ENCODE measurements at places on chromosomes 1 and 21. TPM values are rescaled to one million over a fixed set of nuclear protein-coding genes. Genes with fewer than 3 reads are reported as not detected.

- DNase-seq, result no peak
Observed at GRCh38 chr21:33661146-33661545, 18.8 kb downstream of the ITSN1 start.

DNA sequence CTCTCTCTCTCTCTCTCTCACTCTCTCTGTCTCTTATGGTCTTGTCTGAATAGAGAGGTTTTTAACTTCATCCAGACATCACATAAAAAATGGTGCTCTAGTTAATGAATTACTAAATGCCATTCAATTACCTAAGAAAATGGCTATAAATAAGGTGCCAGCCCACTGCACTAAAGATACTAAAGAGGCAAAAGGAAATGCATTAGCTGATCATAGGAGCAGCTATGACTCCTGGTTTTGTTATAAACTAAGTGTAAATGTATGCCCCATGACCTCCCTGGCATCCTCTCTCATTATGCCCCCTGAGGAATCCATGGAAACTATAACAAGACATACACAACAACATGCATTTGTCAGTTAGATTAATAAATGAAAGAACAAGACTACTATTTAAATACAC lies 57.5 kb upstream of the PDC start:
- no peak for DNase-seq

DNA sequence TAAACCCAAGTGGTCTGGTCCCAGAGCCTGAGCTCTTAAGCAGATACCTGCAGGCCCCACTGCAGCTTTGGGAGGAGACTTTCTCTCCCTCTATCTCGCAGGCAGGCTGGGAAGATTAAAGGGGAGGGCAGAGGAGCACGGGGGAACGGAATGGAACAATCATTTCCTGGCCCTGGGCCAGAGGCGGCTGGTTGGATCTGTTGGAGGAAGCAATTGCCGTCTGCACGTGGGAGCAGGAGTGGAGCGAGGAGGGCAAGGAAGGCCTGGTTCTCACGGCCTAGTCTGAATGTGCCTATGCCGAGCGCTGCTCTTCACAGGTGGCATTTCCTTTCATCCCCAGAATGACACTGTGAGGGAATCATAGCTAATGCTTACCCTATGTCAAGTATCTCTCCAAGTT lies 23.7 kb downstream of the NKAIN1 start:
- peak; percentile 77 for DNase-seq

DNA sequence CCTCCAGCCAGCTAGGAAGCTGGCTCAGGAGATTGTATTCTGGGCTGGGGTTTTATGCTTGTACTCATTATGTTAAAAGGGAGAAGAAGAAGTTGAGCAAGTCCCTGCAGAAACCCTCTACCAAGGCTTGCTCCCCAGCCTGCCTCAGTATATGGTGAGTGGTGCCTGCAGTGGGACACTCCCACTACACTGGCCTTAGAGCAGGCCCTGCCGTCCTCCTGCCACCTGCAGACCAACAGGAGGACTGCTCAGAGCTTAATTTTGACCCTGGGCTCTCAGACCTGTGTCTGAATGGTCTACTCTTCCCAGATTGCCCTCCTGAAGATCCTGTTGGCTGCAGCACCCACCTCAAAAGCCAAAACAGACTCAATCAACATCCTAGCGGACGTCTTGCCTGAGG lies 13.0 kb downstream of the STRIP1 start:
- no peak for DNase-seq

AGBL4 gene
- total RNA-seq, result 4.6 TPM

All from thyroid gland (tissue), 4 donors.